Daoy (cell line): ENCODE measurements at places on chromosomes 16 and 17. TPM values are rescaled to one million over a fixed set of nuclear protein-coding genes. Genes with fewer than 3 reads are reported as not detected.

GRCh38 chr16:1297018-1297696 is 12.3 kb upstream of the UBE2I start:
- peak; percentile 87 for DNase-seq

- peak; percentile 92 for DNase-seq
Measured at GRCh38 chr16:57627184-57627871, 1.1 kb upstream of the ADGRG1 start.

DNA sequence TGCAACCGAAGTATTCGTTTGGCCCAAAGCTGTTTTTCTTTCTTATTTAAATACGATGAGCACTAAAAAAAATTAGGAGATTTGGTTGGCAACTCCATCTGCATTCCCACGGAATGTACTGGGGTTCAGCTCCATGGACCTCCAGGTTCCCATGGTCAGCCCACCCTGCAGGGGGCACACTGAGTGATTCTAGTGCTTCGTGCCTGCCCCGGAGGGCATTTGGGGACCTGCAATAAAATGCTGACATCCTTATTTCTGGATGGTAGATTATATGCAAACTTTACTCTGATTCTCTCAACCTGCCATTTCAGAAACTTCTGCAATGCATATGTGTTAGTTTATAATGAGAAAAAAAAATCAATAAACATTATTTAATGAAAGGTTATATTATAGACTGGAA is 339.4 kb downstream of the XYLT1 start:
- no peak for DNase-seq

DNA sequence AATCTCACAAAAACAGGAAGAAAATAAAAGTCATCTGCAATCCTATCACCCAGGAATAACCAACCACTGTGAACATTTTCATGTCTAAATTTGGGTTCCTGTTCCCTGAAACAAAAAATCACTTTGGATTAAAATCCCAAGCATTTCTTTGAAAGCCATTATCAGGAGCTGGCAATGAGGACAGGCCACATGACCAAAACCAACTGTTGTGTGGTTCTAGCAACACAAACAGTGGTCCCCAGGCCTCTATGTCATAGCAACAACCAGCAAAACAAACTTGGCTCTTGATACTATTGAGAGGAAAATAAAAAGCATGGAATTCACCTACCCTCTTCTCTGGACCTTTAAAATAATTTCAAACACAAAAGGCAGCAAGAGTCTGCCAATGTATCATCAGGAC is 252.5 kb downstream of the SLC39A11 start:
- no peak for DNase-seq

DNA sequence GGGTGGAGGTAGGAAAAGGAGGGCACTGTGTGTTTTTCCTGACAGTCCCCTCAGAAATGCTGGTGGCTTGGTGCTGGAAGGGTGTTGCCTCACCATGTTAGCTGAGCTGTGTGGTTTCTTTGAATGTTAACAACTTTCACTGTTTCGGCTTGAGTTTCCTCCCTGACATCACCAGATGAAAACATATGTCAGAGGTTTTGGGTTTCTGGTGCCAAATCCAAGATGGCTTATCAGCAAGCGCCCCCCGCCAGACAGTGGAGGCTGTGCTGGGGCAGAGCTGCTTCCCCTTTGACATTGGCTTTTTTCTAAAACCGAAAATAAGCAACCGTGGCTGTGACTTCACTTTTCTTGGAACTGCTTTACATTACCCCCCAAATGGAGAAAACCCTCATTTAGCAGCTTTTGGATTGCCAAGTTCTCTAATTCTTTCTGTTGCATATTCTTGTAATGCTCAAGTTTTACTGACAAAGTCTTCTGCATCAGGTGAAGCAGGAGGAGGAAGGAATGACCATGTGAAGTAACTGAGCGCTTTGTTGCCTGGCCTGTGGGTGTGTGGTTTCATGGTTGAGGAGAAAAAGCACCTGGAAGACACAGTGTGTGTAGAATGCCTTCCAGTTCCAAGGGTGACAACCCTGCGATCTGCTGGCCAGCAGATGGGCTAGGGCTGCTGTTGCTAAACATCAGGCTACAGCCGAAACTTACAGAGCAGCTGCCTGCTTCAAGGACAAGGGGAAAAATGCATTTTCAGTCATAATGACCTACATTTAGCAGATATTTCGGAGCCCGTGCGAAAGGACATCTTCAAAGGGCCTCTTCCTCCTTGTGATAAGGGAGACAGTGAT is 9.7 kb downstream of the RMI2 start:
- peak; percentile 29 for DNase-seq

DNA sequence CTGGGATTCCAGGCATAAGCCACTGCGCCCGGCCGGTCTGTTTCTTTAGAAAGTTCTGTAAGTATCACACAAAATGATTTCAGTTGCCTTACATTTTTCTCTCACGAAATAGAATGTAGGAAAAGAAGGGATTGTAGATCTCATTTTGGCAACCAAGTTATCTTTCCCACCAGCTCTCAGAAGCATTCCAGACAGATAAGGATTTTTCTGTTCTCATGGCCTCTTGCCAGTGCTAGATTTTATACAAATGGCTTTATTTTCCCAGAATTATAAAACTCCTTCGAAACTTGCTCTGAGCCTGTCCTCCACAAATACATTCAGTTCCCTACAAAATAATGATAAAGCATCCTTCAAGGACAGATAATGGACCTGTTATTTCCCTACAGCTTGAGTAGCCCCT is 46.9 kb downstream of the LCMT1 start:
- no peak for DNase-seq

- DNase-seq, result peak; percentile 66
Measured at GRCh38 chr17:79933863-79934652, 94.8 kb upstream of the CBX4 start.

DNA sequence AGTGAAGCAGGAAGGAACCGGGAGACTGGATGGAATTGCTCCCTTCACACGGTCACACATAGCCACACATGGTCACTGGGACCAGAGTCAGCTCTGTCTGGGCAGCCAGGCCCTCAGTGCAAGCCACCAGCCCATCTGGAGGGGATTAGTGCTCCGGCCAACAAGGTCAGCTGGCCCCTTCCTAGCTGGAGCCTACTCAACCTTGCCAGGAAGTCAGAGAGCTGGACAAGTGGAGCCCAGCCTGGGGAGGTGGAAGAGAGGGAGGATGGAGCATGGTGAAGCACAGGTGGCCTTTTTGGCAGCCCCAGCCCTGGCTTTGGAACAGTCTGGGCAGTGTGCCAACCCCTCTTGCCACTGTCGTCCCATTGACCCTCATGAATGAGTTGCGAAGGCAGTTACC is 3.7 kb upstream of the CACNA1G start:
- no peak for DNase-seq

DNA sequence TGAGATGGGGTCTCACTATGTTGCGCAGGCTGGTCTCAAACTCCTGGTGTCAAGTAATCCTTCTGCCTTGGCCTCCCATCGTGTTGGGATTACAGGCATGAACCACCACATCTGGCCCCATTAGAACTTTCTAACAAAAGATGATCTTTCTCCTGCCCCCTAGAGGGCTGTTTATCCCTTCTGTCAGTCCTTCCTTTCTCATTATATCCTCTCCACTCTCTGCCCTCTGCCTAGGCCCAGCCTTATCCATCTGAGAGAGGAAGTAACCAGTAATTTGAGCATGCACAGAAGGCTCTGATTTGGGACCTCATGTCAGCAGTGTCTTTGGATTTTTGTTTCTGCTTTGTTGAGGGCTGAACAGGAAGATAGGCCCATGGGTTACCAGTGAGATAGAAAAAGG is 4.4 kb upstream of the DHX40 start:
- DNase-seq, result peak; percentile 15

DNA sequence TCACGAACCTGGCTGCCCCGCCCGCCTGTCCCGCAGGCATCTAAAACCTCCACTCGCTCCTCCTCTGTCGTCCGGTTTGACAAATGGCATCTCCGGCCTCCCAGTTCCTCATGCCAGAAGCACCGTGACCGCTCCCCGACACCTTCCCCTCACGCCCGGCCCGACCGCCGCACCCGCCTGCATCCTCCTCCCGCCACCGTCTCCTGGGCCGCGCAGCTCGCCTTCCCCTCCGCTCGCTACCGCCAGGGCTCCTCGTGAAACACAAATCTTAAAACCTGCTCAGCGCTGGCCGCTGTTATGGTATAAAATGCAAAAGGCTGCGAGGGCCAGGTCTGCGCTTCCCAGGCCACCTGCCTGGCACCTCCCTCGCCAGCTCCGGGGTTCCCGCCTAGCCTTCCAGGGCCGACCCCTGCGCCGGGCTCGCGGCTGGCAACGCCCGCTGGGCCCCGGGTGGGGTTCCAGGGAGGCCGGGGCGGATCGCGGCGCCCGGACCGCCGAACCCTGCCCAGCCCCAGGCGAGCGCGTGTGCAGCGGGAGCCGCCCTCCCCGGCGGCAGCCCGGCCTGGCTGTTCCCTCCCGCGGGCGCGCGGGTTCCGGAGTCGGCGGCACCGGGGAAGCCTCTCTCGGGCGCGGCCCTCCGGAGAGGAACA is 488 bp downstream of the SPSB3 start:
- DNase-seq, result peak; percentile 27

DNA sequence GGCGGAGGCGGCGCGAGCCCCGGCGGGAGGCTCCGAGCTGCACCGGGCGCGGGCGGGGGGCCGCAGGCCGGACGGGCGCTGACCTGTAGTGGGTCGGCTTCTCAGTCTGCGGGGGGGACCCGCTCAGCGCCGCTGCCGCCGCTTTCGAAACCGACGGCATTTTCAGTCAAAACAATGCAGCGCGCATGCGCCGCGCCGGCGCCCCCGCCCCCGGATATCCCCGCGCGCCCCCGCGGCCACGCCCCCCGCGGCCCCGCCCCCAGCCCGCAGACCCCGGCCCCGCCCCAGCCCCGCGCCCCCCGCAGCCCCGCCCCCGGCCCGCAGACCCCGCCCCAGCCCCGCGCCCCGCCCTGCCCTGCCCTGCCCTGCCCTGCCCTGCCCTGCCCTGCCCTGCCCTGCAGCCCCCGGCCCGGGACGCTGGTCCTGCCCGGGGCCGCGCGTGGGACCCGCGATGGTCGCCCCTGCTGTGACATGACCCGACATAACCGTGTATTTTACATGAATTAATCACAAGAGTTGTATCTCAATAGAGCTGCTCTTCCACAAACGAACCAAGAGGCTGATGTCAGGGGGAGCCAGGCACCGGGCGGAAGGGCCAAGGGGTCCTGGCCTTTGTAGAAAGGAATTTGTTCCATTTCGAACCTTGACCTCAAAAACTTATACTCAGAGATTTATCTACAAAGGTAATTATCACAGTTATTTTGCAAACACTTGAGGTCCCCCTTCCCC is at the start of gene UNKL:
Gene UNKL (minus strand): TSS at position 173 of the 729 bp plus-strand sequence. CDS start 13 bp downstream, at position 160.
- DNase-seq, result peak; percentile 65

DNA sequence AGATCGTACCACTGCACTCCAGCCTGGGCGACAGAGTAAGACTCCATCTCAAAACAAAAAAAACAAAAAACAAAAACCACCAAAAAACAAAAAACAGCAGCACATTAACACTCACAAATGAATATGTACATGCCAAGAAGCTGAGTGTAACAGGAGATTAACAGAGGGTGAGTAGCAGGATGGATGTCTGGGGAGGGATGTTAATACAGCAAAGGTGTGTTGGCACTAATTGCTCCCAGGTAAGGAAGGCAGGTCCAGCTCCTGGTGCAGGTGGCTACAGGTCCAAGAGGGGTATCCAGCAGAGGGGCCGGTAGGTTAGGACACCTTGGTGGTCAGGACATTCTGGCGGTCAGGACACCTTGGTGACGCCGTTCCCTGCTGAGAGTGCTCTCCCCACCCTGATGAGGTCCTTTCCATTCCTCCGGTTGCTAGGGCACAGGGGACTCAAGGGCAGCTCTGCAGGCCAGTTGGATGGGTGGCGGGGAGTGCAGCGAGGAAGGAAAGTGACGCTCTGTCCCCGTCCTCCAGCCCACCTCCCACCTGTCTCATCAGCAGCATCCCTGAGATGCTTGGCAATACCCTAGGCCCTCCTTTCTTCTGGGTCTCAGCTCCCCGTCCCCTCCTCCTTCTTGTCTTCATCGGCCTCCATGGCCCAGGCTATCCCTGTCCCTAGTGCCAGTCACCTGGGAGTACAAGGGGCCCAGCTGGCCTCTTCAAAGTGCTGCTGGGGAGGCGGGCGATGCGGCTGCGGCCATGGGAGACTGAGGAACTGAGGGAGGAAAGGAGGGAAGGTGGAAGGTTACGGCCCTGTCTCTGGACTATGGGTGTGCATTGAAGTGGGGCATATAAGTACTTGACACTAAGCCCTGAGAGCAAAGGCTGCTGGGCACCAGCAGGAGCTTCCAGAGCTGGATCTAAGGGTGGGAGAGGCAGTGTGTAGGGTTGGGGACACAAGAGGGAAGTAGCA is 10.7 kb upstream of the GFAP start:
- no peak for DNase-seq

DNA sequence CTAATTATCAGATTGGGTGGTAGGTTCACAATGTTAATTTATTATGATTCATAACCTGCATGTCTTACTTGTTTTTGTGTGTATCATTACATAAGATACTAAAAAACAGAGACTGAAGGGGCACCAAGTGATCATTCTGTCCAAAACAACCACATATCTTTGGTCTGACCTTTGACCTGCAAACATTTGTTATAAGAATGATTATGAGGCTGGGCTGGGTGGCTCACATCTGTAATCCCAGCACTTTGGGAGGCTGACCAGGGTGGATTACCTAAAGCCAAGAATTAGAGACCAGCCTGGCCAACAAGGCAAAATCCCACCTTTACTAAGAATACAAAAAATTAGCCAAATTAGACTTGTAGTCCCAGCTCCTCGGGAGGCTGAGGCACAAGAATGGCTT is 116.4 kb downstream of the SPAG9 start:
- DNase-seq, result no peak

- peak; percentile 81 for DNase-seq
Measured at GRCh38 chr17:17685775-17686291, 4.6 kb downstream of the RAI1 start.

DNA sequence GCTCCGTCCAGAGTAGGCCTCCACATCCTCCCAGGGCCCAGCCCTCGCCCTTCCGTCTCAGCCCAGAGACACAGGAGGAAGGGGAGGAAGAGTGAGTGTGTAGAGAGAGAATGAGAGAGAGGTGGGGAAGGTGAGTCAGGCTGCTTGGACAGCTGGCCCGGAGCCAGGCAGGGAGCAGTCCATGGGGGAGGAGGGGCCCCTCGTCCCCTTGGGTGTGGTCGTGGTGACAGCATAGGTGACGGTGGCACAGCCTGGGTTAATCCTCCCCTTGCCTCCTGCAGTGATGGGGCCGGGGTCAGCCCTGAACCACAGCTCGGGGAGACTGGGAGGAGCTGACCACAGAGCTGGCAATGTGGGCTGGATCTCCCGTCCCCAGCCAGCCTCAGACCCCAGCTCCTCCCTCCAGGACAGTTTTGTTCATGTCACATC is 36.5 kb downstream of the FA2H start:
- peak; percentile 78 for DNase-seq

Gene DLX4
- 0.11 TPM in 1 of 2 replicates, not detected in the other for total RNA-seq

Gene CNP
- 39.5 and 41.6 TPM in 2 replicates for total RNA-seq

Gene CDH5
- total RNA-seq, result 0.06 TPM in 2 replicates

Gene CDH8
- not detected in 2 replicates for total RNA-seq

Gene MYO15B
- 0.48 and 0.69 TPM in 2 replicates for total RNA-seq

Gene AANAT
- not detected in 2 replicates for total RNA-seq

Gene OTOP3
- total RNA-seq, result not detected in 2 replicates

Gene GPR179
- total RNA-seq, result under 0.01 and 0.11 TPM in 2 replicates

Gene P2RX1
- total RNA-seq, result not detected in 2 replicates

Gene RAPGEFL1
- total RNA-seq, result 0.51 and 1.2 TPM in 2 replicates

Gene LLGL1
- 22.6 and 24.3 TPM in 2 replicates for total RNA-seq

Gene TNK1
- 2.6 and 4.5 TPM in 2 replicates for total RNA-seq

Gene BEAN1
- 0.21 TPM in 1 of 2 replicates, not detected in the other for total RNA-seq
